ENCODE measurements at places on chromosomes 3 and 15.

DNA sequence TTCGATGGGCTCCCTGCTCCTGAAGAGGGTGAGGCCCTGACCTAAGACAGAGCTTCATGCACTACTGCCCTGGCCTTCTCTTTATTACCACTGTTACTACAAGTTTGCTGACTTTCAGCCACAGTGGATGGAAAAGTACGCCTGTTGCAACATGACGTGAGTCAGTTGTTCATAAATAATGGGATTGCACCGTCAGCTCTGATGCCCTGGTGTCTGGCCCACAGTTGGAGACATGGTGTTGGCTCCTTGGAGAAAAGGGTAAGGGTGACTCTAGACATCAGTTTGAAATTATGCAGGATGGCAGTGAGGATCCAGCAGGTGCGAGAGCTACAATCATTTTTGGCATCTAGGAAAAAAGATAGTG, 5.5 kb downstream of the PAQR5 start:
- DNase-seq = no peak

- DNase-seq = no peak
Measured at GRCh38 chr3:55690726-55691125, 203.6 kb upstream of the WNT5A start.

DNA sequence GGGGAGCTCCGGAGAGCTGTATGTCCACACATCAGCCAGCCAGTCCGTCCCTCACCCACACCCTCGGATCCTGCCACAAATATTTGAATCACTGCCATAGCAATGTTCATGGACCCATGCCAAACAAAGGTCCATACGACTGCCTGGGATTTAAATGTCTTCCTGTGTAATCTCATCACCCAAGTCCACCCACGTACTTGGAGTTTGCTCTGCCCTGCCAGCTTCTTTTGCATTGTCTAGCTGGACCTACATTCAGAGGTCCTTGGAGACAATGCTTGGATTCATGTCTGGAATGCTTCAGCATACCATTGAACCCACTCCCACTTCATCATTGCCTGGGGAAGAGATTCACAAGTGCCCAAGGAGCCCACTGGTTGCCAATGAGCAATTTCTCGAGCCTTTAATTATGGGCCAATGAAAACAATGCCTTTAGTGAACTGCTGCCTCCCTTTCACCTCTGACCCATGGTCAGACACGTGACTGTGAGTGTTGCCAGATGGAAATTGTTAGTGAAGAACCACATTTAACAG, 90.4 kb upstream of the PHLDB2 start:
- no peak for DNase-seq

- peak; percentile 91 for DNase-seq
Measured at GRCh38 chr3:57060089-57060821, at the start of gene SPATA12. Gene SPATA12, plus strand, starts transcription at chr3:57060664. Its CDS starts 13,031 bp downstream, at chr3:57073695.
